ENCODE measurements at places on chromosomes 12 and 14.
A peak's percentile ranks its signal among the peaks of the same experiment; 100 is the strongest.

DNA sequence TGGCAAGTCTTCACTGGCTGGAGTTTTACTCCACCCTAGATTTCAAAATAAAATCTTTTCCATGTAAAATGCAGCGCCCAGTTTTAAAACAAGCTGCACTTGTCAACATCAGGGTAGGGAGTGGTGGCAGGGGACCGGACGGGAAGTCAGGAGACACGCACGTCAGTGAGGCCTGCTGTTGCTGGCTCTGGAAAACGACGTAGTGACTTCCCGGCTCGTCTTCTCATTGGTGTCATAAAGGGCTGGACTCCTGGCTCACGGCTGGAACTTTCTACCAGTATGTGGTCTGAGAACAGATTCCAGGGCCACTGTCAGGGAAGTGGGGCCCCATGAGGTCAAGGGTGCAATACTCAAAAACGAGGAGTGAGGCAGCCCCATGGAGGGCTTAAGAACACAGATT is 64.2 kb upstream of the FOXN3 start:
- no peak for DNase-seq

DNA sequence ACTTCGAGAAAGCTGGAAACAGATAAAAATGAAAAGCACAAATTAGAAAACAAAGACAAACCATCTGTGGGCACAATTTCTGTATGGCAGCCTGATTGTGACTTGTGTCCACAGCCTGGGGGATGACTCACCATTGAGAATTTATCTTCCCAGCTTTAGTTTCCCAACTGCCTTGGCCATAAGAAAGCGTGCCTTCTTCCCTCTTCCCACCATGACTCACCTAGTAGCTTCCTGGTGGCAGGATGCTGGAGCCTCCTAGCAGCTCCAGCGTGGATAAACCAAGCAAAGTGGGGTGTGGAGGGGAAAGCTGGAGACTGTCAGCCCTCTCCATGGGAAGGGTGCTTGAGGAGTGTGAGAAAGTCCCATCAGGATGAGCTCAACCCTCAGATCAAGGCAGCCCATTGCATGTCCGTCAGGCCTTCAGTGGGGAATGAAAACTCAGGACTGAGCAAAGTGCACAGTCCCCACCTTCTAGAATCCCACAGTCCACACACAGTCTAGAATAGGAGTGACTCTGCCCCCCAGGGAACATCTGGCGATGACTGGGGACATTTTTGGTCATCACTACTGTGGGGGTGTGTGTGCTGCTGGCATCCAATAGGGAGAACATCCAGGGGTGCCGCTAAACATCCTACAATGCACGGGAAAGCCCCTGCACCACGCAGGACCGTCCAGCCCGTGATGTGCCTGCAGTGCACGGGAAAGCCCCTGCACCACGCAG is 22.4 kb upstream of the SERPINA6 start:
- DNase-seq = peak; percentile 57

DNA sequence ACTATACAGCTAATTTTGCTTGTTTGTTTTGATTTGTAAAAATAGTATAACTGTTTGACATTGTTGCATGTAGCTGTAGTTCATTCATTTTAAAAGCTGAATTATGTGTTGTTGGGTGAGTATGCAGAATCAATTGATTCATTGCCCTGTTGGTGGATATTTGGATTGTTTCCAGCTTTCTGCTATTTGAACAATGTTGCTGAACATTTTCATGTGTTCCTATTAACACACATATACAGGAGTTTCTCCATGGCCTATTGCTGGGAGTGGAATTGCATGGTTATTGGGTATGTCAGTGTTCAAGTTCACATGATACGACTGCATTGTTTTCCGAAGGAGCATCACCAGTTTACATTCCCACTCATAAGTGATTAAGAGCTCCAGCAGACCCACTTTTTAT is 75.3 kb downstream of the SRGAP1 start:
- no peak for DNase-seq

GRCh38 chr14:64639340-64639821 is 64.8 kb upstream of the PLEKHG3 start:
- no peak for DNase-seq

GRCh38 chr12:11875414-11875935 is 195.3 kb upstream of the BCL2L14 start:
- peak; percentile 63 for DNase-seq

GRCh38 chr14:29937116-29937515 is 9.5 kb upstream of the PRKD1 start:
- no peak for DNase-seq

- peak; percentile 50 for DNase-seq
Measured at GRCh38 chr14:96039633-96040311, 610 bp downstream of the C14orf132 start.

- DNase-seq = no peak
Measured at GRCh38 chr14:104791425-104791824, 4.1 kb downstream of the AKT1 start.

GRCh38 chr14:25080682-25081081 is 30.7 kb upstream of the STXBP6 start:
- DNase-seq = no peak

DNA sequence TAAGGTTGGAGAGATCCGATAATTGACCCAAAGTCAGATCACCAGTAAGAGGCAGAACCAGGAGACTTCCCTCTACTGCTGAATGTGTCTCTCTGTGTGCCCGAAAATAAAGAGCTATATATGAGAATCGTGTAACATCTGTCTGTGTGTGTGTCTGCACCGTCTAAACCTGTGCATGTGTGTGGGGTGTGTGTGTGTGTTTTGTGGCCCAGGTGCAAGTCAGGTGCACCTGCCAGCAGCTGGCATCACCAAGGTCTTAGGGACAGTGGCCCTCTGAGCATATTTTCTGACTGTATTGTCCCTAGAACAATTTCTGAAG is 24.7 kb upstream of the KRT78 start:
- no peak for DNase-seq

DNA sequence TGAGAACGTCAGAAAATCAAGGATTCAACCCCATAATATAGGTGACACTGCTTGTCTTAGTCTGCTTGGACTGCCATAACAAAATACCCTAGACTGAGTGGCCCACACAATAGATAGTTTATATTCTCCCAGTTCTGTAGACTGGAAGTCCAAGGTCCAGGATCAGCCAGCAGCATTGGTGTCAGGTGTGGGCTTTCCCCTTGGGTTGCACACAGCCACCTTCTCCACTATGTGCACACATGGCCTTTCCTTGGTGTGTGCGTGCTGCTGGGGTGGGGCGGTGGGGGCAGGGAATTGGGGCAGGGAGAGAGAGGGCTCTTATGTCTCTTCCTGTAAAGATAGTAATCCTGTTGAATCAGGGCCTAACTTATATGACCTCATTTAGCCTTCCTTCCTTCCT is 106.4 kb downstream of the SLC25A47 start:
- no peak for DNase-seq

DNA sequence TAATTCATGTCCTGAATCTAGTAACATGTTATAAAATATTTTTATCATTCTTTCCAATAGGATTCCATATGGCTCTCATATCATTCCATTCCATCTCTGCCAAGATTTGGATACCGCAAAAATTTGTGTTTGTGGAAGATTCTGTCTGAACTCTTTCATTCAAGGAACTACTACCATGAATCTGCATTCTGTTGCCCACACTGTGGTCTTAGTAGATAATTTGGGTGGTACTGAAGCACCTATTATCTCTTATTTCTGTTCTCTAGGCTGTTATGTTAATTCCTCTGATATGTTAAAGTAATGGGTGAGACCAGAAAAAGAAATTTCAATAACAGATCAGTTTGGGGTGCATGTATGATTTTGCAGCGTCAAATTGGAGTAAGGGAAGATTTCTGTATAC is 6.2 kb downstream of the RPL36AL start:
- no peak for DNase-seq

DNA sequence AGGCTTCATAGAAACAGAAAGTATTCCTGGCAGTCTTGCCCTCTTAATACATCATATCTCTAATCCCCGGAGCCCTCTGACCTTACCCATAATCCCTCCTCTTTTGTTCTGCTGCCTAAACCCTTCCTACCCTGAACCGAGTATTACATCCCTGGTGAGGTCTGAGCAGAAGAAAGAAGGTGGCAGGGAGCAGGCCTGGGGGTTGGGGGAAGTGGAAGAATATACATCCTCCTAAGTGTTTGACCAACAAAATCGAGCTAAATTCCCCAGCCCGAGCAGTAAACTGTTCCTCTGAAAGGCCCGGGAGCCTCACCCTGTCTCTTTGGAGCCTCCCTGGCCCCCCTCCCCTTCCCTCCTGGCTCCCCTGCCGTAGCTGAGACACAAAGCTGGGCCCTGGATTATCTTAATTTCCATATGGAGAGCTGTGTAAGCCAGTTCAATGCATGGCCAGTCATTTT is 192.6 kb upstream of the LHX5 start:
- no peak for DNase-seq

DNA sequence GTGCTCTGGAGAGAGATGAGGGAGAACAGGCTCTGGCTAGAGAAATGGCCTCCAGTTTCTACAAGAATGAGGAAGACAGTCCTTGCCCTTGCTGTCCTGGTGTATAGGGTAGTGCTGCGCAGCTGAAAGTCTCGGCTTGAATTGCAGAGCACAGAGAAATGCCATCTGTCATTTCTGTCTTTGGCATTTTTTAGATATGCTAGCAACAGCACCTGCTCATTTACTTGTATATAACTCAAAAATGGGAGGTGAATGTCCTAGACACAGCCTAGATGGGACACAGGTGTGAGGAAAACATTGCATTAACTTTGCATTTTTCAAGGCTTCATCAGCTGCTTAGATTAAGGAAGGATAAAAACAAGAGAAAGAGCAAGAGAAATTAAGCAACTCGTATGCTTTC is 35.8 kb downstream of the GPR19 start:
- DNase-seq = no peak

GRCh38 chr12:110689281-110690126 is 589 bp upstream of the HVCN1 start:
- peak; percentile 64 for DNase-seq

DNA sequence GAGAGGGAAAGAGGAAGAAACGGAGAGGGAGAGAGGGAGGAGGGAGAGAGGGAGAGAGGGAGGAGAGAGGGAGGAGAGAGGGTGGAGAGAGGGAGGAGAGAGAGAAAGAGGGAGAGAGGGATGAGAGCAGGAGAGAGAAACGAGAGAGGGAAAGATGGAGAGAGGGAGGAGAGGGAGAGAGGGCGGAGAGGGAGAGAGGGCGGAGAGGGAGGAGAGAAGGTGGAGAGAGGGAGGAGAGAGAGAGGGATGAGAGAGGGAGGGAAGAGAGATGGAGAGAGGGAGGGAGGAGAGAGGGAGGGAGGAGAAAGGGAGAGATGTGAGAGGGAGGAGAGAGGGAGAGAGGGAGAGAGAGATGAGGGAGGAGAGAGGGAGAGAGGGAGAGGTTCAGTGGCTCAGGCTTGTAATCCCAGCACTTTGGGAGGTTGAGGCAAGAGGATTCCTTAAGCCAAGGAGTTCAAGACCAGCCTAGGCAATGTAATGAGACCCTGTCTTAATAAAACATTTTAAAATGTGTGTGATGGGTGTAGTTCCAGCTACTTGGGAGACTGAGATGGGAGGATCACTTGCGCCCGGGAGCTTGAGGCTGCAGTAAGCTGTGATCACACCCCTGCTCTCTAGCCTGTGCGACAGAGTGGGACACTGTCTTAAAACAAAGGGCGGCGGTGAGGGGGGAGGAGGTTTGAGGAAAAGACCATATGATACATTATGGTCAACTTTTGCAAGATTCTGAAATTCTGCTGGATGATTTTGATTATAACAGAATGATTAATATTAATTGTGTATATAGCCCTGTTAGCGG is 21.3 kb upstream of the SNRPF start:
- no peak for DNase-seq

- no peak for DNase-seq
Measured at GRCh38 chr14:37114002-37114401, 58.4 kb downstream of the SLC25A21 start.

GRCh38 chr14:29741909-29742401 is 185.7 kb downstream of the PRKD1 start:
- no peak for DNase-seq

GRCh38 chr12:102510463-102510862 is 30.1 kb upstream of the IGF1 start:
- no peak for DNase-seq

Measured in activated CD4-positive, alpha-beta T cell treated with anti-CD3 and anti-CD28 coated beads for 36 hours (primary cell).